ENCODE measurements at places on chromosomes 6 and 20.
A peak's percentile ranks its signal among the peaks of the same experiment; 100 is the strongest.

DNA sequence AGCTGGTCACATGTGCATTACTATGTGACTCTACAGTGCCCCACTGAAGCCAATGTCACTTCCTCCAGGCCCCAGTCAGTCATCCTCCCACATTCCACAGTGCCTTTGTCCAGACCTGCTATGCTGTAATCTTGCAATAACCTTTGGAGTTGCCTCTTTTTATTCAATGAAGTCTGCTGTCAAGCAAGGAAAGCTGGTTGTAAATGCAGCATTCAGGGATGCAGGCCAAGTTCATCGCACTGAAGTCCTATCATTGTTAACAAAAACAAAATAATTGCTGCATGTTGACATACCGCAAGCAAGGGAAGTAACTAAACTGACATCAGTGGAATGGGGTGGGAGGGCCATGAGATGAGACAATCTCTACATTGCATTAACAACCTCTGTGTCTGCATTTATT, 131.2 kb upstream of the CDYL start:
- no peak for DNase-seq

- DNase-seq, result no peak
Measured at GRCh38 chr20:1567392-1568162, 10.1 kb upstream of the SIRPD start.

GRCh38 chr6:62570372-62570771, 284.3 kb upstream of the KHDRBS2 start:
- DNase-seq, result no peak

DNA sequence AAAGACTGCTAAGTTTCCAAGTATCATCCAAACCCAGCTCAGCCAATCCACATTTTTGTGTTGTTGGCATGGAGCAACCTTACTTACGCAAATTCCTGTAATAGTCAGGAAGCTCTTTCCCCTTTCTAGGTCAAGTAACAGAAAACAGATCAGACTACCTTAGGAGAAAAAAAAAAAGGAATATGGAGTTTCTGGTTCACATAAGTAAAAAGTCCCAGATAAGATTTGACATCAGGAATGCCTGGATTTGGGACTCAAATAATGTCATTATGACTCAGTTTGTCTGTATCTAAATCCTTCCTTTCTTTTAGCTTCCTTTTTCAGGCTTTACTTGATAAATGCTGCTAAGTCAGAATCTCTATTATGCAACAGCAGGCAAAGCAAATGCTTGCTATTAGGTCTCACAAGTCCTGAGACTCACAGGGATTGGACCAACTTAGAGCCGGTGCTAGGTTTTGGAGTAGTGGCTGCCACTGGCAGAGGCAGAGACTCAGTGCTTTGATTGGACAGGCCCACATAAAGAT, 44.5 kb downstream of the NCOA7 start:
- DNase-seq, result no peak

GRCh38 chr6:144262470-144263369, 22.4 kb upstream of the UTRN start:
- no peak for DNase-seq

DNA sequence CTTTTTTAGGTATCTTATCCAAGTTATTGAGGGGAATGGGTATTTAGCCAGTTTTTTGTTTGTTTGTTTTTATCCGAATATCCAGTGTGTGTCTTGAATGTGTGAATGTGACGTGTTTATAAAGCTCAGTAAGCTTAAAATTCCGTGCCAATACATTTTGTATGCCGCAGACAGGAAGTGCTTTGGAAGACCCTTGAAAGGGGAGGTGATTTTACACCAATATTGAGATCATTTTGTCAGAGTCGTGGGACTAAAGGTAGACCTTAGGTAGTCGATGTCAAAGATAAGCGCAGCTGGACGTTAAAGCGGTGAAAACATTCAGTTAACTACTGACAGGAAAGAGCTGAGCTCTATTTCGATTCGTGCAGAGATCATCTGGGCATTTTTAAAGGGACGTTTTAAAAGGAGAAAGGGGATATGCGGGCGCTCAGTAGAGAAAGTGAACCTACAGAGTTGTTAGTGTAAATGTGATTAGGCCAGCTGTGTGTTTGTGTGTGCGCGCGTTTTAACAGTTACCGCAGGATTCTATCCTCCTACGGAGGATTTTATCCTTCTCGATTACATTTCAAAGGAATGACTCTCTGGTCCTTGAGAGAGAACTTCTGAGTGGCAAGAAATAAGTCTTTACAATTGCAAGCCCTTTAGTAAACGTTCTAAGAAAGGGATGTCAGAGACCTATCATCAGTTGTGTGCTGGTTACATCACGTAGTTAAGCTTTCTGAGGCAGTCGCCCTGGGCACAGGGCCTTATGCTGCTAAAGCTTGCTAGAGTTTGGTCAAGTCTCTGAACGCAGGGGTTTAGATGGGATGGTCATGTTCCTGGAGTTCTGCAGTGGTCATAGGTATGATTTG, 625 bp upstream of the ECHDC1 start:
- DNase-seq, result peak; percentile 50

DNA sequence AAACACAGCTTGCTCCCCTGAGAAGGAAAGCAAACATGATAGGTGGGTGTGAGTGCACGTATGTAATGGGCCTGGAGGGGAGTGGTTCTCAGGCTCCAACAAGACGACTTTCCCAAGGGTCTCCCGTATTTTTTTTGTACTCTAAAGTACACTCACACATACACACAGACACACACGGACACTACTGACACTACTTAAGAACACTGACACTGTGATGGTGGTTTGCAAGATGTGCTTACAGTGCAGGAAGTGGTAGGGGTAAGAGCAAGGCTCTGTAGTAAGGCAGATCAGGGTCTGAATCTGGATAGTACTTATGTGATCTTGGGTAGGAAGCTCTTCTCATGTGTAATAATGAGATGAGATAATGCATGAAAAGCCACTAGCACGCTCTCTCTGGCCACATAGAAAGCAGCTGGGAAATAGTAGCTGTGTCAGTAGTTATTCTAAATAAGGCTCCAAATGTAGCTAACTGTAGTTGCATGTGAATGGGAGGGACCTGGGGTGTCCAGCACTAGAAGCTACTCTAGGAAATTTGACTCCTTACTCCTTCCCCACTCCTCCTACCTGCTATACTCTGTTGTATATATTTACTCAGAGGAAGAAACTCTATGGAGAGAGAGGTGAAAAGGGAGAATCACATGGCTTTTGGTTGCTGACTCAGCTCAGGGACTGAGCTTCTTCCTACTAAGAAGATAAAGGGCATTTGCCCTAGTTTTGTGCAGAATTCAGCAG, 8.4 kb upstream of the ZBTB24 start:
- no peak for DNase-seq

DNA sequence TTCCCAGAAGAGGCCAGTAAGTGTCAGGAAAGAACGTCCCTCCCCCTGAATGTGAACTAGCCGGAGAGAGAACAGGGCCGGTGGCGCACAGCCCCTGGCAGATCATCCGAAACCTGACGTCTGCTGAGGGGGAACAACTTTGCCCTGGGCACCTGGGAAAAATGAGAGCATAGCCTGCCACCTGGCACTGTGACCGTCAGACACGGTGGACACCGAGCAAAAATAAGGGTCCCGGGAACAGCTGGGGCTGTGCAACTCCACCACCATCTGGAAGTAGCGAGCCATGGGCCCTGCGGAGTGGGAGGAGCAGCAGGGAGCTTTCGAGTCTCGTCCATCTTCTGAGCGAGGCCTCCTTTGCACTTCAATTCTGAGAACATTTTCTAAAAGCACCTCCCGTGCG, 110.8 kb downstream of the EDN3 start:
- no peak for DNase-seq

- DNase-seq, result no peak
Measured at GRCh38 chr20:56875052-56875659, 246.1 kb downstream of the TFAP2C start.

DNA sequence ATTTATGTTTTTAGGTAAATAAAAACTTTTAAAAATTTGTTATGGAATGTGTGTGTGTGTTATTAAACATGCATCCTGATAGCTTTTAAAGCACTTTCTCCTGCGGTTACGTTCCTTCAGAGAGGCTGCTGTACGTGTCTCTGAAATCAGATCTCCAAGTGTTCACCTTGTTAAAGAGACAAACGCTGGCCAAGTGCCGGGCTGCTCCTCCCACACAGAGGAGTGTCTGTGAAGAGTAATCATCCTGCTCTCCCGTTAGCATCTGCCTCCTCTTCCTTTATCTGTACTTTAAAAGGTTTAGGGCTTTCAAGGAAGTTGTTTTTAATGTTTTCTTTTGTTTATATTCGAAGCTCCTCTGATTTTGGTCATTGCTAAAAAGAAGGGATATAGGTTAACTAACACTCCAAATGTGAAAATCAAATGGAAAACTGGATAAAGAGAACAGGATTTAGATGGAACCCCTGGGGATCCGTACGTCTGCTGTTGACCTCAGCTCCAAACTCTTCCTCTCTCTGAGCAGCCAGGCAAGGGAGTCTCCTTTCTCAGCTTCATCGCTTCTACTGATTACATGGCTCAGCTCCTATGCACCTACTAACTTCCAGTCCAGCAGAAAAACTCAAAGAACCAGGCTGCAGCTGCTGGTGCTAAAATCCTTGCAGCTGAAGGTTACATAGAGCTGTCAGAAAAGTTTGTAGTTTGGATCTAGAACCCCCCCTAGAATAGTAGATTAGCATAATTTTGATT, 20.0 kb downstream of the IRF4 start:
- DNase-seq, result no peak

- DNase-seq, result no peak
Measured at GRCh38 chr6:23940466-23940865, 185.5 kb upstream of the NRSN1 start.

GRCh38 chr6:72206606-72207005, 320.3 kb downstream of the RIMS1 start:
- no peak for DNase-seq

DNA sequence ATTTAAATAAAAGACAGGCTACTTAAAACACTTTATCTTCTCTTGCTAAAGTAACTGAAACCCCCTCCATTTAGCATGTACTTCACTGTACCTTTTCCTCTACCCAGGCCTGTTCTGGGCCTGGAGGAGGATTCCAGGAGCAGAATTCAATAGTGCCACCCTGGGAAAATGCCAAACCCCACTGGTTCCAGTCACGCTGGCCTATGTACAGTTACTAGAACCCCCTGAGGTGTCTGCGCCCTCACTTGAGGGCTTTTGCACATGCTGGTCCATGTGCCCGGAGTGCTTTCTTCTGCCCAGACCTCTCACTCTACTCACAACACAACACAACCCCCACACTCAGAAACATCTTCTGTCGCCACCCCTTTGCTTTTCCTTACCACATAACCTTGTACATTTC, 45.5 kb downstream of the TRAM2 start:
- DNase-seq, result no peak

Data from NAMALWA (cell line).